Heart right ventricle (tissue), 16 donors: ENCODE measurements at places on chromosomes 13 and 19. TPM values are rescaled to one million over a fixed set of nuclear protein-coding genes. Genes with fewer than 3 reads are reported as not detected.

Gene IGLON5
- total RNA-seq: not detected

Gene VAV1
- total RNA-seq: 11.0 TPM

Gene ZNF132
- total RNA-seq: 3.6 TPM

Gene RYR1
- 0.30 TPM for total RNA-seq

Gene ZSWIM9
- 7.0 TPM for total RNA-seq

Gene TEX26
- not detected for total RNA-seq

Gene FSTL3
- 118 TPM for total RNA-seq

Gene ODAD3
- 0.64 TPM for total RNA-seq

Gene LHB
- total RNA-seq: not detected

Gene FUT1
- total RNA-seq: 2.5 TPM

Gene APC2
- 0.08 TPM for total RNA-seq

Gene GNA15
- 0.42 TPM for total RNA-seq

Gene HMG20B
- 32.0 TPM for total RNA-seq

Gene C5AR1
- total RNA-seq: 6.7 TPM

Gene KIR2DL4
- not detected for total RNA-seq

Gene LILRA1
- total RNA-seq: 0.69 TPM

Gene PSPN
- 1.4 TPM for total RNA-seq

Gene KLK8
- total RNA-seq: not detected

Gene OLFM2
- total RNA-seq: 3.7 TPM

Gene LILRA6
- total RNA-seq: 3.0 TPM

Gene PLK5
- total RNA-seq: 0.11 TPM

Gene CEACAM20
- total RNA-seq: not detected

Gene SIGLEC12
- total RNA-seq: not detected

Gene ZNF442
- 3.4 TPM for total RNA-seq

Gene ARMC6
- total RNA-seq: 22.3 TPM

Gene C2CD4C
- 2.0 TPM for total RNA-seq

Gene MEIOSIN
- total RNA-seq: not detected

Gene LRRC4B
- total RNA-seq: 0.45 TPM

Gene ARL11
- 0.95 TPM for total RNA-seq

Gene NCR1
- total RNA-seq: 0.38 TPM

Gene CLIP3
- total RNA-seq: 3.4 TPM

Gene THAP8
- total RNA-seq: 5.5 TPM

Gene ELSPBP1
- total RNA-seq: not detected

Gene CCDC8
- 25.8 TPM for total RNA-seq

Gene RABAC1
- total RNA-seq: 42.5 TPM

Gene FGF21
- total RNA-seq: not detected
